ENCODE measurements at places on chromosomes 3 and 15.
A peak's percentile ranks its signal among the peaks of the same experiment; 100 is the strongest.

- no peak for DNase-seq
These were observed 22.3 kb downstream of the NR2C2 start for GRCh38 chr3:14969671-14970070.

DNA sequence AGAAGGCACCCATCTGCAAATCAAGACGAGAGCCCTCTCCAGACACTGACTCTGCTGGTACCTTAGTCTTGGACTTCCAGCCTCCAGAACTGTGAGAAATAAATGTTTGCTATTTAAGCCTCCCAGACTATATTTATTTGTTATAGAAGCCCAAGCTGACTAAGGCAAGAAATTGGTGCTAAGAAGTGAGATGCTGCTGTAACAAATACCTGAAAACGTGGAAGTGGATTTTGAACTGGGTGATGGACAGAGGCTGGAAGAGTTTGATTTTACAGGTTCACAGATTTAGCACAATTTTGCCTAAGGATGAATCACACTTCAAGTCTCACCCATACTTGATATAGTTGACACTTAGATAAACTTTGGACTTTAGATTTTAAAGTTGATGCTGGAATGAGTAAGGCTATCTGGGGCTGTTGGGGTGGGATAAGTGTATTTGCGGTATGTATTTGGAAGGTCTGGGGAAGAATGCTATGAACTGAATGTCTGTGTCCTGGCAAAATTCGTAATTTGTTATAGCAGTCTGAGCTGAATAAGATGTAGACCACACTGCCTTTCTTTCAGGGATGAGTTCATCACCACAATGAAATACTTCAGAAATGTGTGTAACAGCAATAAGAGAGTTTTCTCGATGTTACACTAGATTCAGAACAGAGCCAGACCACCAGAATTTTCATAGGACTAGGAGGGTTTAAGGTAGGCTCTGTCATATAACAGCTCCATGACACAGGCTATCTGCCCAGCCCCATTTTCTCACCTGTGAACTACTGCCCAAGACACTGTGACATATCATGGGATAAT lies 120.5 kb upstream of the LMCD1 start:
- DNase-seq: no peak

DNA sequence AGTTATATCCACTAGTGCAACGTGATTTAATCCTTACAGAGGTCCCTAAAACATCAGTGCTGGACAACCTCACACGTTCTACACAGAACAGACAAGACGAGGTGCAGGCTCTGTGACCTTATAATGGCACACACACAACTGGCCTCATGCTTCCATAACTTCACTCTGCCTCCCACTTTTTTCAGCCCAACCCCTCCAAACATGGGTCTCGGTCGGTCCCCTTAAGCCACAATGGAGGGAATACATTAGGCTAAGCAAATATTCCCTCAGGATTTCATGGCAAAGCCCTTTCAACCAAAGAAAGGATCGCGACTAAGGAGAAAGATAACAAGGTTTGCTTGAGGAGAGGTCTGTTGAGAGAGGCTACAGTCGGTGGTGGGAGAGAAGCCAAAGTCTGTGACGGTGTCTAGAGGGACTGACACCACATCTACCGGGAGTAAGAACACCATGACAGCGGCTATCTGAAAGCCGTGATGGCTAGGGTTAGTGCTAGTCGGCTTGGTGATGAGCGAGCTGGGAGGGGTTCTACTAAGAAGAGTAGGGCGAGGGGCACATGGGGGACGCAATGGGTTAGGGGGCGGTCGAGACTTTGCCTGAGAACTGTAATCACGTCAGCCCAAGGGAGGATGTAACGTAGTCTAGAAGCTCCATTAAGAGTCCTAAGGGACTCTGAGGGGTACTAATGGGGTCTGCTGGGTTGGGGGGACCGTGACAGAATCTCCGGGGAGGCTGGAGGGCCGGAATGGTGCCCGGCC lies 1.0 kb downstream of the MYO9A start:
- DNase-seq: no peak

- no peak for DNase-seq
These were observed 694 bp downstream of the ABTB1 start for GRCh38 chr3:127673191-127674100.

- no peak for DNase-seq
These were observed 676 bp downstream of the GP9 start for GRCh38 chr3:129061023-129061887.

DNA sequence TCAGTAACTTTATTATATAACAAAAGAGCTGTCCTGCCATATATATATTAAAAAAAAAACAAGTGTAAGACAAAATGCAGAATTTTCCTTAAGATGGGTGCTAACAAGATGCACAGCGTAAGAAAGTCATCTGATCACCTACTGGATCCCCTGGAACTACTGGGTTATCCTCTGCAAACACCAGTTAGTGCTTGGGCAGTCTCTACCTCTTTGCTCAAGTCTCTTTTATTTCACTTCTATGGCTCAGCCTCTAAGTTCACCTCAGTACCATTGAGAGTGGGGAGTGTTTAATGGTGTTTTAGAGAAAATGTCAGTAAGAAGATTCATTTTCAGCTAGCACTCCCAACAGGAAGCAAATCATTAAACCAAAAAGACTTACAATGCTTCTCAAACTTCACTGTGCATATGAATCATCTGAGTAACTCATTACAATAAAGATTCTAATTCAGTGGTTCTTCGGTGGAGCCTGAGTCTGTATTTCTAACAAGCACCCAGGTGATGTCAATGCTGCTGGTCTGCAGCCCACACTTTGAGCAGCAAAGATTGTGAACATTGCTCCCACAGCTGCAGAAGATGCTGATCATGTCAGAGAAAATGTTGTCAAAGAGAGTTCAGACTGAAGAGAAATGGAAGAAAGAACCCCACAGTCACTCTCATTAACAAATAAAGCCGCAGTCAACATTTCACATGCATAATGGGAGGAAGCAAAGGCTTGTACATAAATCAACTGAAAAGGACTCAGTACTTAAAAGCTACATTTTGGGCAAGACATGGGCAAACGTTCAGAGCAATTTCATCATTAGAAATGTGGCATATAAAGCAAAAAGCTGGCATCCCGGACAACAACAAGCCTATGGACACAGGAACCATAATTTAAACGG lies 227.1 kb upstream of the ATP11B start:
- DNase-seq: no peak

DNA sequence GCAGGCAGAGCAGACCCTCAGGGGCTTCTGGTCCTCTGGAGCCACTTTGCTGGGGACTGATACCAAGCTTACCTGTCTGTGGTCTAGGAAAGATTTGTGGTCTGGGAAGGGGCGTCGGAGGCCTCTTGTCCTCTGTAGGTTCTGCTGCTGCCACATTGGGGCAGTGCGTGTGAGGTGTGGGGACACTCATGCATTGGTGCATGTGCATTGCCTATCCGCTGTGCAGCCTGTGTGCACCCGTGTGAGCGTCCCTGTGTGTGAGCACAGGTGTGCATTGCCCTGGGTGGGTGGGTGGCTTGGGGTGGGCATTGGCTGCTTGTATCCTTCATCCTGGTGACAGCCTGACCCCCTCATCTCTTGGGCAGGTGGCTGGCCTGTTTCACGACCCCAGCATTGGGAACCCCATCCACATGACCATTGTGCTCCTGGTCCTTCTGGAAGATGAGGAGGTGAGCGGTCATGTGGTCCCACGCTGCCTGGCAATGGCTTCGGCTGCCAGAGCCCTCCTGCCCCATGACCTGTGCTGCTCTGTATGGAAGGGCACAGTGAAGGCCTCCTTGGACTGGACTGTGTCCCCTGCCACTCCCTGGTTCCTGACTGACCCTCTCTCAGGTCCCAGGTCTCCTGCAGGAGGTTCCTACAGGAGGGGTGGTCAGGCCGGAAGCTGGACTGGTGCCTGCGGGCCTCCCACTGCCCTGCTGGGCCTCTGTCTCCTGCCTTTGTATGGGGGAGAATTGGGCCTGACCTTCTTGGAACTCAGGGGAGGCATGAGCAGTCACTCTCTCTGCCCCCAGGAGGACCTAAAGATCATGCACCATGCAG lies 41.5 kb downstream of the SAXO2 start:
- no peak for DNase-seq

GRCh38 chr15:76185716-76186115 lies 125.6 kb downstream of the ETFA start:
- no peak for DNase-seq

- DNase-seq: no peak
These were observed 823 bp upstream of the CCDC71 start for GRCh38 chr3:49166752-49167556.

DNA sequence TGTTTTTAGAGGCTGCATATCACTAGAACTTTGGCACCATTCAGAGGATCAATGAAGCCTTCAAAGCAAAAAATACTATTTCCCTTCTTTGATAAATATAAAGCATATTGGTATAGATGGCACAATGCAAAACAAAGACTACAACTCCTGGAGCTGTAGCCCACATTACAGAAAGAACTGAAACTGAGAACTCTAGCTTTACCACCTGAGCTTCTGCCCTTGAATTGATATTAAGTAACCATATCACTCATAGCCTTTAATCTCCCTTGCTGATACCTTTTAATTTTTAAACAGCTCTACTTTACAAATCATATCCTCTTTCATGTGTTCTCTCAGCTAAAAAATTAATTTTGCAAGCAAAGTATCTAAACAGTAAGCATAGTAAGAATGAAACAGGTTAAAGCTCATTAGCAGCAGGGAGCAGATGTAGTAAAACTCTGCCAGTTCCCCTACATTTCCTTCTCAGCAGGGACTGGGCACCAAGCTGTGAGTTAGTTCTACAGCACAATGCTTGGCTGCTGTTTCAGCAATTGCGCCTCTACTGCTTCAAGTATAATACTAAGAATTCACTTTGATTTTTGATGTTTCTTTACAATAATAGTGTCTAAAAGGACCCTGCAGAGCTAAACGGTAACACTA lies 97.9 kb upstream of the NANOGP8 start:
- DNase-seq: no peak

DNA sequence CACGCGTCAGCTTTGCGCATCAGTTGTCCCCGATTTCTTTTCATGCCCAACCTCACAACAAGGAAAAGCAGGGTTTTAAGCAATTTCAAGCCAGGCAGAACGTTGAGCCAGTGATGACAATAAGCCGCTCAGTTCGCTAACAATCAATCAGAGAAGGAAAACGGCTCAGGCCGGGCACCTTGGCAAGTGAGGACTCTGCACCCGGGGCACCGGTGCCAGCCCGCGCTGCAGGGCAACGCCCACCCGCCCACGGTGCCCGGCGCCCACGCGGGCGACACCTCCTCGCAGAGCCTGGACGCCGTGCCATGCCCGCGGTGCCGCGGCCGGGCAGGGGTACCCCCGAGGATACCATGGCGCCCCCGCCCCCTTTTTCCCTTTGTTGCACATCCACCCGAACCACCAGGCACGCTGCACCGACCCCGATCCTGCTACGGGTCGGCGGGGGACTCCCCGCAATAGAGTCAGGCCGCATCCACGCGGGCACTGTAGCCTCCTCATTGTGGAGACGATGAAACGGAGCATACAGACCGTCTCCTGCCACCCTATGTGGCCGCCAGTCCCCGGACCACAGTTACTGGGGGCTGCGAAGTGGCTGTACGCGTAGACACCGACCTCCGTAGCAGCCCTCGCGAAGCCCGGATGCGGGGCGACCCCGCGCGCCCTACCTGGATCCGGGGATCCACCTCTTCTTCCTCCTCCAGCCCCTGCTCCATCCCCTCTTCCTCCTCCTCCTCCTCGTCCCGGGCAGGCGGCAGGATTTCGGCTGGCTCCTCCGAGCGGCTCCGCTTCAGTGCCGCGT lies 581 bp downstream of the SH3BP5 start:
- DNase-seq: no peak

DNA sequence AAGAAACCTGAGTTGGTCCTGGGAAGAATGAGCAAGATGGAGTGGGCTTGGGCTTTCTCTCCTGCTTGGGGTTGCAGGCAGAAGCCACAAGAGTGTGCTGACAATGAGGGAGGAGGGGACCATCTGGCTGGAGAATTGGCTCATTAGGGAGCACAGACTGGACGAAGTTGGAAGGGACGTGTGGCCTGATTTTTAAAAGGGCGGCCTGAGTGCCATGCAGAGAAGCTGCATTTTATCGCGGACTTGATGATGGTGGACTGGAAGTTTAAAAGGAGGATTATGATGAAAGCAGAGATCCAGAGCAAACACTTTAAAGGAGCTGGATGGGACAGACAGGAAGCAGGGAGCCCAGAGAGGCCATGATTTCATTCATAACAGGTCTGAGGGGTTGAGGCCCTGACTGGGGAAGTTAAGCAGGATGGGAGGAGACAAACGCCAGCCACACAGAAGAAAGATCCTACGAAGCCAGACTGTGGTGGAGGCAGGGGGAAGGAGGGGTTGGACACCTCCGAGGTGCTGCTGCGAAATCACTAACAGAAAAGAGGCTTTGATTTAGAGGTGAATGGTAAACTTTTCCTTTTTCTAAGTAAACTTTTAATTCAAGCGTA lies 23.6 kb downstream of the TLNRD1 start:
- no peak for DNase-seq

GRCh38 chr3:167318996-167319615 lies 61.0 kb downstream of the ZBBX start:
- DNase-seq: no peak

DNA sequence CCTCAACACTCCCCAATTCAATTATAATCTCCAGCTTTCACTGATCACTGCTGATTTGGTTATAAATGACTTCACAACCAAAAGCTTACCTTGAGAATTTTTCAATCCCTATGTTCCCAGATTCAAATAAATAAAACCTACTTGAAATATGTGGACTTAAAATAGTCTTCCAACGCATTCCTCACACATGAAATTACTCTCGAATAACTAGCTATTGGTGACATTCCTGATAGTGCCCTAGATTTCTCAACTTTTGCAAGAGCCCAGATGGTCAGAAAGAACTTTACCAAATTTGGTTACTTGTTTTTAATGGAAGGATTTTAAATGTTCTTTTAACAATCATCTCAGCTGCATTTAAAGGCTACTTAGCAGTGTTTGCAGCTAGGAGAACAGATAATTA lies 605.5 kb downstream of the FHIT start:
- DNase-seq: peak; percentile 22
